ENCODE measurements at places on chromosomes 4 and X.

DNA sequence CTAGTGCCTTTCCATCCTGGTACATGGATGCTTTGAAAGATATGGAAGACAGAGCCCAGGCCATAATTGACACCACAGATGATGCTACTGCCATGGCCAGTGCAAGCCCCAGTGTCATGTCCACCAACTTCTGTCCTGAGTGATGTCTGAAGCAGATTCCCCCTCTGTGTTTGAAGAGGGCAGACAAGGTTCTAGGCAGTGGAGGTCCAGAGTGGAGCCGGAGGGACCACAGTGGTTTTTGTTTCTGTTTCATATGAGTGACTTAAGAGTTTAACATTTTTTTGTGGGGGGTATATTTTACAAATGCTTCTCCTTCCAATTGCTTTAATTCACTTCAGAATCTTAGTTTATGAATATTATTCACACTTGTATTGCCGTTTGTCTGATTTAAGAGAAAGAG lies 6.0 kb upstream of the MAGEC1 start:
- DNase-seq = no peak

DNA sequence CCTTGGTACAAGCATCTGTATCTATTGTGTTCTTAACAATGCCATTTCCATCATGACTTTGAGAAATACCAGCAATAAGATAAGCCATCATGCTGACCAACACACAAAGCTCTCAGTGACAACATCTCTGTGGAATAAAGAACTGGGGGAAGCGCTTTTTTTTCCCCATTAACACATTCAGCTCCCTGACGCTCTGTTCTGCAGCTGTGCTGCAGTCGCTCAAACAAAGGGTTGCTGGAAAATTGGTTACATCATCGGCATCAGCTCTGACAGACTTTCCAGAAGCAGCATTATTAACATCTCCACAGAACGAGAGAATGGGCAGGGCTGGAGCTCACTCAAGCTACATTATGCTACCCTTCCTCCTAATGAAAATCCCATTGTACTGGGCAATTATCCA lies 39.9 kb downstream of the DCX start:
- no peak for DNase-seq

- no peak for DNase-seq
Measured at GRCh38 chr4:156578005-156578404, 393.6 kb downstream of the PDGFC start.

DNA sequence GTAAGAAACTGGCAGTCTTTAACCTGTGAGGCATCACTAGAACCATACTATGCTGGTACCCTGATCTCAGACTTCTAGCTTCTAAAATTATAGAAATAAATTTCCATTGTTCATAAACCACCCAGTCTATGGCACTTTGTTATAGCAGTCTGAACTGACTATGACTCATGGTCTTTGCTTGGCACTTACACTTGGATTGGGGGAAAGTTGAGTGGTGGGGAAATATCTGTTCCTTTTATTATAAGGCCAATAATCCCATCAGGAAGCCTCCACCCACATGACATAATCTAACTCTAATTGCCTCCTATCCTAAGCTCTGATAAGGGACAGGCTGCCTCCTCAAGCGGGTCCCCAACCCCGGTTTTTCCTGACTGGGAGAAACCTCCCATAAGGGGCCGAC lies 61.4 kb upstream of the PACRGL start:
- no peak for DNase-seq

DNA sequence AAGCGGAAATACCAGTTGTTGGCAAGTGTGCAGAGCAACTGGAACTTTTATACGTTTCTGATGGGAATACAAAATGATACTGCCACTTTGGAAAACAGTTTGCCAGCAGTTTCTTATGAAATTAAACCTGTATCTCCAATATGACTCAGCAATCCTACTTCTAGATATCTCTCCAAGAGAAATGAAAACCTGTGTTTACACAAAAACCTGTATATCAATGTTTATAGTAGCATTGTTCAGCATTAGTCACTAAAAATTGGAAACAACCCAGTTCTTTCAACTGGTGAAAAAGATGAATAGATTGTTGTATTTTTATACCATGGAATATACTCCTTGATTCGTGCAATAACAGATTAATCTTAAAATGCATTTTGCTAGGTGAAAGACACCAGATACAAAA lies 26.8 kb downstream of the ATP7A start:
- no peak for DNase-seq

DNA sequence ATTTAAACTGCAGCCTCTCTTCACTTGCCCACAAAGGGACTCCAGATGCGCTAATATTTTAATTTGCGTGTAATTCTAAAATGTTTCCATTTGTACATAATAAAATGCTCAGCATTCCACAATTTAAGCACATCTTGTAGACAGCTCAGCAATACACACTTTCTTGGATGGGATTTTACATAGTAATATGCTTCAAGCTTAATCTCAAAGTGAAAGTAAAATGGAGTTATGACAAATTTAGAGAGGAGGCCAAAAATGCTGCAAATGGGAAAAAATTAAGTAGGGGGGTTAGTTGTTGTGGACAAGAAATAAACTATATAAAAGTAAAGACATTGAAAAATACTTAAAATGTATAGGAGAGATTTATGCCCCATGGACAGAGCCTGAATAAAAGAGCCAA lies 149.1 kb downstream of the FBXO8 start:
- no peak for DNase-seq

GRCh38 chrX:23062359-23062758 lies 62.6 kb downstream of the DDX53 start:
- DNase-seq = no peak

DNA sequence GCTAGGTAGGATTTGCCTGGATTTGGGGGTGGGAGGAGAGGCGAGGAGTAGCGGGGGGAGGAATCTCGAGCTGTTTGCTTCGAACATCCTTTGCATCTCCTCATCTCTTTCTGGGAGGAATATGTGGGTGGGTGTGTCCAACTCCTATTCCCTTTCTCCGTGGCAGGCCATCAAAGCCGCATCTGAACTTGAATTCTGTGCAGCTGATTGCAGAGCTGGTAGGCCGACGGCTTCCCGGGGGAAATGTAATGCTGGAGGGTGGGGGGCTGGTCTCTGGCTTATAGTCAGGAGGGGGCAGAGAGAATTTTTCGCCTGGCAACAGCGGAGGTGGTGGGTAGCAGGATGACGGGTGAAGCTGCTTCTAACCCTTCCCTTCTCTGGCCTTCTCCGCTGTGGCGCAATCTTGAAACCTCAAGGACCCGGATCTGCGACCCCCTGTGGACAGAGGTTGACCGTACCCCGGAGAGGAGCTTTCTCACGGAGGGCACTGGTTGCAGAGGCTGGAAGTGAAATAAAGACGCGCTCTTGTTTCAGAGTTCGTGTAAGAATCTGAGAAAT lies 628 bp downstream of the ZCCHC12 start:
- DNase-seq = no peak

GRCh38 chr4:51868449-51868847 lies 25.5 kb downstream of the DCUN1D4 start:
- DNase-seq = no peak

DNA sequence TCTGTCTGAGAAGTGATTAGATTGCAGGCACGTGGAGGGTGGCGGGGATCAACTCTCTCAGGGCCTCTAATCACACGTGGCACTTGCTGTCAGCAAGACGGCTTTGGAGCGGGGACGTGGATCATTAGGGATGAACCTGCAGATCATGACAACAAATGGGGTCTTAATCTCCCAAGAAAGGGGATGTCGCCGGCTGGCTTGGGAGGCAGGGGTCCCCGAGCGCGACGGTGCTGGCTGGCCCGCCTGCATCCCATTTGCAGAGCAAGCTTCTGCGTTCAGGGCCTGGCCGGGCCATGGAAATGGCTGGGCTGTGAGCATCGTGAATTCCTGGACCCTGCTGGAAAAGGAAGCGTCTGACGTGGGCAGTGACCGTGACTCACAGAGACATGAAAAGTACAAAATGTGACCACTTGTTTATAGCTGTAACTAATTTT lies 85.1 kb upstream of the SHOX start:
- no peak for DNase-seq

DNA sequence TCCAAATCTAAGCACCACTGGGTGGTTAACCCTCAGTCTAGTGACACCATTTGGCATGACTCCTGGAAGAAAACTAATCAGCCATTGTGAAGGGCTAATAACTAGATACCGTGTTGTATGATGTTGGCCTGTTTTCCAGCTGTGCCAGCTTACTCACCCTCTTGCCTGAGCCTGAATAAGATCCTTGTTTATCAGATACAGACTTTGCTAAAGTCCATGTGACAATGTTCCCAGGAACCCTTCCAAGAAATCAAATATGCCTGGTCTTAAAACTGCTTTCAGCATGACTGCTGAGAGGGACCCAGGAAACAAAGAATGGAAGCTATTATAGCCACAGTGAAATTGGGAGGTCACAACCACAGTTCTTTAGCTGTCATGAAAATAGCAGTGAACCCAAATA lies 640.8 kb upstream of the INTU start:
- DNase-seq = no peak

DNA sequence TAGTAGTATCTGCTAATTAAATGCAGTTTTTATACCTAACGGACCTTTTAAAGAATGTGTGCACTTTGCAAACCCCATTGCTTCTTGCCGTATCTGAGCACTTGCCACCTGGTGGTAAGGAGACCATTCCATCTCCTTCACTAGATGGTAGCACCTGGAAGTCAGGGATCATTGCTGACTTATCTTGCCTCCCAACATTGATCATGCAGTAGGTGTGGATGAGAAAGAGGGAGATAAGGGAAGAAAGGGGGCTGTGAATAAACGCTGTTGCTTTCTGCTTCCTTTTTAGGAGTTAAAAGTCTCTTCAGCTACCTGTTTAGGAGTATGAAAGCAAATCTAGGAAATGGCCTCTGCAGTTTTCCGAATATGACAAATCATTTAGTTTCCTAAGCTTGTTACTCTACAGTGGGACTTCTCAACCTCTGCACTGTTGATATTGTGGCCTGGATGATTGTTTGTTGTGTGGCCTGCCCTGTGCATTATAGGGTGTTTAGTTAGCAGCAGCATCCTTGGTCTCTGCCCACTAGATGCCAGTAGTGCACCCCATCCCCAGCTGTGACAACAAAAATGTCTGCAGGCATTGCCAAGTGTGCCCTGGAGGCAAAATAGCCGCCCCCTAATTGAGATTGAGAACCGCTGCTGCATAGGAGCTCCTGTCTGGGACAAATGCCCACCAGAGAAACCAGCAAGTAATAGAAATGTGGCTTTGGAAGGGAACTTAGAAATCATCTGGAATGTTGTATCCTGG lies 38.8 kb downstream of the GAB1 start:
- peak; percentile 6 for DNase-seq

DNA sequence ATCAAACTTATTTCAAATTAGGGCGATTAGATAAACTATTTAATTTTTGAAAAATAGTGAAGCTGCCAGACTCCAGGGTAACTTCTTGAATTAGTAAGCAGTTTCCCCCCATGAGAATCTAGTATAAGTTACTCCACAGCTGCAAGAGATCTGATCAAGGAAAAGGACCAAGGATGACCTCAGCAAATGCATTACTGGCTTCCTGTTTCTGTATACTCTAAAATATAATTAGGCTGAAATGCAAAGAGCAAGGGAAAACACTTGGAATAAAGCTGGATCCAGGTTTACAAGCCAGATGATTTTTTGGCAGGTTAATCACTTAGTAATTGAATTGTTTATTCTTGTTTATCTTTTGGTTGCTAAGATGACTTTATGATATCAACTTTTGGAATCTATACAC lies 13.4 kb upstream of the P2RY10 start:
- DNase-seq = no peak

DNA sequence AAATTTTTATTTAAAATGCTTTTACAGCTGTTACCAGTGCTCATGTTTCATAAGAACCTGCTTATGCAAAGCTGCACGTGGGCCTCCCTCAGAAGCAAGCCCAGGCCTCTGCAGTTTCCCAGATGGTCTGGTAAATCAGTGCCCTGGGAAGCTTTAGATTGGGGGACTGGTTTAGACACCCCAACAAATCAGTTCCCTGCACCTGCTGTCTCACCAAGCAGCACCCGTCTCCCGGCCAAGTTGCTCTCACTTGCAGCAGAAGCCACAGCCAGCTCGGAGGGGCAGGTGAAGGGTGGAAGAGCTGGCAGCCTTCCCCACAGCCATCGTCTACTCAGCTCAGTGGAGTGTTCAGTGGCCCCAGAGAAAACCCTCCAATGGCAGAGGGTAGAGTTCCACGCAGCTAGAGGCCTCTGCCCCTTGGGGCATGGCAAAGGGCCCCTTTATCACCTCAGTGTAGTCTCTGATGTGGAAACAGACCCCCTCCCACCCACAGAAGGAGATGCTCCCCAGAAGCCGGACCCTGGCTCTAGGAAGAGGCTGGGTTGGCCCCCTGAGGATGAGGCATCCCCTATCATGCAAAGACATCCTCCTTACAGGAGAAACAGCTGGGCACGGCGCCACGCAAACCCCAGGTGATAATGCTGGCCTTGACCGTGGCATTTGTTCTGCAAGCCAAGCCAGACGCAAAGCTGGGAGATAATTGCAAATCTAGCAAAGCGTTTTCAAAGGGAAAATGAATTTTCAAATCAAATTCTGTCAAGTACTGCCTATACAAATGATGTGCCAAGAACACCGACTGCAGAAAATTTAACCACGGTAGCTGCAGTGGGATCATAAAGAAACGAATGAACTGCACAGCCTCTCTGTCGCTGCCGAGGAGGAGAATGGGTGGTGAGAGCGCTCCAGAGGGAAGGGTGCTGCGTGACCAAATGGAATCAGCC lies 51.9 kb downstream of the ZFYVE28 start:
- DNase-seq = no peak

- DNase-seq = no peak
Measured at GRCh38 chr4:123505095-123506010, 108.8 kb downstream of the SPRY1 start.

- no peak for DNase-seq
Measured at GRCh38 chrX:124250835-124251437, 81.5 kb upstream of the TEX13D start.

DNA sequence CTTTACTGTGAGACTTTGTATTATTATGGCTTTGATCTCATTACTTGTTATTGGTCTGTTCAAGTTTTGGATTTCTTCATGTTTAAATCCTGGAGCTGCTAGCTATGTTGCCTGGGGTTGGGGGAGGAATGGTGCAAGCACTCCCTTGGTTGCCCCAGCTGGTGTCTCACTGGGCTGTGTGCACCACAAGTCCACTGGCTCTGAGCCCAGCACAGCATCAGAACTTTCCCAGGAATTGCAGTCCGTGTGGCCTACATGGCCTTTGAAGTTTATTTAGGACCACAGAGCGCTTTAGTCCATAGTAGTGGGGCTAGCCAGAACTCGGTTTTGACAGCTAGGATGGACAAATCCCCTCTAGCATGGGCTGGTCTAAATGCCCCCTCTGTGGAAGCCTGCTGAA lies 278.8 kb upstream of the RPS6KA3 start:
- no peak for DNase-seq

- DNase-seq = no peak
Measured at GRCh38 chr4:156497486-156497885, 474.1 kb downstream of the PDGFC start.

GRCh38 chr4:185504098-185505047 lies 30.9 kb downstream of the PDLIM3 start:
- peak; percentile 74 for DNase-seq

GRCh38 chrX:40570346-40571093 lies 10.2 kb upstream of the ATP6AP2 start:
- DNase-seq = no peak

- DNase-seq = no peak
Measured at GRCh38 chr4:186931519-186931918, 207.9 kb upstream of the FAT1 start.

GRCh38 chr4:76799718-76800117 lies 98.2 kb downstream of the SOWAHB start:
- DNase-seq = no peak

Data from HCT116 (cell line).